ENCODE measurements at places on chromosomes 1 and 21. TPM values are rescaled to one million over a fixed set of nuclear protein-coding genes. Genes with fewer than 3 reads are reported as not detected.

GRCh38 chr1:161282991-161283390 is 24.4 kb downstream of the PCP4L1 start:
- no peak for DNase-seq

The FCRL6 gene
- 0.32 TPM for total RNA-seq

The FLG2 gene
- total RNA-seq: not detected

The COL9A2 gene
- 0.24 TPM for total RNA-seq

GRCh38 chr1:100875228-100875627 is 19.4 kb downstream of the EXTL2 start:
- DNase-seq: no peak

DNA sequence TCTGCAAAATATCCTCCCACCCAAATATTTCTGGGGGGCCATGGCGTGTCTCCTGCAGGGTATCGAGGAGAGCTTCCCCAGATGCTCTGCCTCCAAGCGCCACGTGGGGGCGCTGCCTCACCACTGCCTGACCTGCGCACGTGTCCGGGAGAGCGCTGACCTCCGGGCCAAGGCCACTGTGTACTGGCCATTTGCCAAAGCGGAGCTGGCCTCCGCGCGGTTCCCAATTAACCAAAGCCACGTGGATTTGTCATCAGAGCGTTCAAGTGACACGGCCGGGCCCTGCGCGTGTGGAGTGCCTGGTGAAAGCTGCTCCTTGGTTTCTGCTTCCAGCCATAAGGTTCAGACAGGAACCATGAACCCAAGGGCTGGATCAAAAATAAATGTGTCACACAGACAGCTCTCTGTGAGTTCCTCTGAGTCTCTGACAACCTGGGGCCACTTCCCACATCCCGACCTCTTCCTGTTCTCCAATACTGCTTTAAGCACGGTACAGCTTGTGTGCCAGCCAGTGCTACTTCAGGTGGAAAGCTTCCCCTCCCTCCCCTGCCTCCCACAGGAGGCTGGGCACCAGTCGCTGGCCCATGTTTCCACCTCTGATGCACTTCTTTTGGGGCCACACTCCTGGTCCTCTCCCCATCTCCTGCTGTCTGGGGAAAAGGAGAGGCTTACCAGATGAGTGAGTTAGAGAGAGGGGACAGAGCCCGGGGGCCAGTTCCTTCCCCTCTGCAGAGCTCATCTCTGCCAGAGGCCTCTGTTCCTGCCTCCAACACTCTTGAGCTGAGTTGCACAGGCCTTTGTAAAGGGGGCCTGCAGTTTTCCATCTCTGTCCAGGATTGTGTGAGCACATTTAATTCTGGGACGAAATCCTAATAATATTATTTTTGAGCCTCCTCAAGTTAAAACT is 26.1 kb downstream of the ZP4 start:
- peak; percentile 86 for DNase-seq

GRCh38 chr1:208103597-208104513 is 140.3 kb downstream of the PLXNA2 start:
- no peak for DNase-seq

GRCh38 chr1:8604041-8604945 is 213.1 kb downstream of the RERE start:
- DNase-seq: no peak

DNA sequence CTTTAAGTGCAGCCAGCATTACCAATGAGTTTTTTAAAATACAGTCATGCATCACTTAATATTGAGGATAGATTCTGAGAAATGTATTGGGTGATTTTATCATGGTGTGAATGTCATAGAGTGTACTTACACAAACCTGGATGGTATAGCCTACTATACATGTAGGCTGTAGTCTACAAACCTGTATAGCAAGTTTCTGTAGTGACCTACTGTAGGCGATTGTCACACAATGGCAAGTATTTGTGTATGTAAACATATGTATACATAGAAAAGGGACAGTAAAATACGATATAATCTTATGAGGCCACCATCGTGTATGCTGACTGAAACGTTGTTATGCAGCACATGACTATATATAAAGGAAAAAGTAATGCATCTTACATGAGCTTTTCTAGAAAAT is 48.2 kb downstream of the RPE65 start:
- no peak for DNase-seq

GRCh38 chr1:112540226-112540794 is 31.5 kb downstream of the WNT2B start:
- no peak for DNase-seq

The RNASEL gene
- total RNA-seq: 3.3 TPM

The LCE3D gene
- not detected for total RNA-seq

DNA sequence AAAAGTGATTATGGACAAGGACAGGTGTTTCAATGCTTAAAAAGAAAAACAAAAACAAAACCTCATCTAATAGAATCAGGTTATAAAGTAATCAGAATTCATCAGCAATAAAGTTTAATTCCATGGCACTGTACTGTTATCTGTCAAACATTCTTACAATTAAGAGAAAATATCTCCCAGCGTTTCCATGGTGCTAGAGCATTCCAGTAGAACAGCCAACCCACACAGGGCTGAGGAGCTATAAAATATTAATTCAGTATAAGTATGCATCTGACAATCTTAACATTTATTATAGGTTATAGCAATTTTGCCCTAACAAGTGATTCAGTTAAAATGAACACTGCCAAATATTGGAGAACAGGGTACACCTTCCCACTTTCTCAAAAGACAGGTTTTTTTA is 128.7 kb upstream of the DEPDC1 start:
- no peak for DNase-seq

- DNase-seq: no peak
These were observed 23.3 kb downstream of the RIMKLA start for GRCh38 chr1:42403880-42404400.

DNA sequence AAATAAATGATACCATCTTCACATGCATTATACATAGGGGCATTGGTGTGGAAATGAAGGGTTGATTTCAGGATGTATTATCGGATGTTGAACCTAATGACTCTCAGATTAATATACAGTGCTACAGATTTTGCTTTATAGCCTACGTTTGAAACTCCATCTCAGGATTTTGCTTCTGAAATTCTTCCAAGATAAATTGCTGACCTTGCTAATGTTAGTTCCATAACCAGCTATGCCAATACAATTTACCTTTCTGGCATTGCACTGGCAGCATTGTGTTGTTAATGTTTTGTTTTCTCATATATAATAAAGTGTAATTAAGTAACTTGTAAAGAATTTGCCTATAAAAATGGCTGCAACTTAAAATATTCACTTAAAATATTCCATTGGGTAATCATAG is 350.1 kb downstream of the CHRM3 start:
- no peak for DNase-seq

DNA sequence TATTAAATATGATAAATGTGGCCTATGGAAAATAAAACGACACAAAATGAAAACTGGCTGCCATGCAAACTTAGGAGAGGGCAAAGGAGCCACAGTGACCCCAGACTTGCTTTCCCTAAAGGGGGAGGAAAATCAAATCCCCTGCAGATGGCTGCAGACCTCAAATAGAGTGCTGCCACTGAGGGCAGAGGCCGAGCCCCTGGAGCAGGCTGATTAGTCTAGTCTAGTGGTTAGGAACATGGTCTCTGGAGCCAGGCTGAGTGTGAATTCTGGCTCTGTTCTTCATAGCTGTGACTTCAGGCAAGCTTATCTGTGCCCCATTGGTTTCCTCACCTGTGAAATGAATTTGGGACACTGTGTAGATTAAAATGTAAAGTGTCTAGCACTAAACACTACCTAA is 60.8 kb downstream of the ITPKB start:
- DNase-seq: no peak

DNA sequence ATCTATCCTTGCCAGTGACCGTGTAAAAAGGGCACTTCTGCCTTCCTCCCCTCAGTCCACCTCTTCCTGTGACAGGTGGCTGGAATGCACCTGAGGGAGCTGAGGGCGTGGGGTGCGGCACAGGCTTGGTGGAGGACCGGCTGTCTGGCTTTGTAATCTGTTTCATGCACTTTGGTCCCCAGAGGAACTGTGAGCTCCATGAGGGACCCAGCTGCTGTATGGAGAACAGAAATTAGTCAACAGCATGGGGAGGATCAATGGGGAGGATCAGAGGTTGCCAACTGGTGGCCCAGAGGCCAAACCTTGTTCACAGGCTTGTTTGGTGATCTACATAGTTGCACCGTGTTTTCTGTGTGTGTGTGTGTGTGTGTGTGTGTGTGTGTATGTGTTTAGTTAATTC is 19.0 kb upstream of the LUZP1 start:
- DNase-seq: no peak

The CSMD2 gene
- total RNA-seq: 0.40 TPM

DNA sequence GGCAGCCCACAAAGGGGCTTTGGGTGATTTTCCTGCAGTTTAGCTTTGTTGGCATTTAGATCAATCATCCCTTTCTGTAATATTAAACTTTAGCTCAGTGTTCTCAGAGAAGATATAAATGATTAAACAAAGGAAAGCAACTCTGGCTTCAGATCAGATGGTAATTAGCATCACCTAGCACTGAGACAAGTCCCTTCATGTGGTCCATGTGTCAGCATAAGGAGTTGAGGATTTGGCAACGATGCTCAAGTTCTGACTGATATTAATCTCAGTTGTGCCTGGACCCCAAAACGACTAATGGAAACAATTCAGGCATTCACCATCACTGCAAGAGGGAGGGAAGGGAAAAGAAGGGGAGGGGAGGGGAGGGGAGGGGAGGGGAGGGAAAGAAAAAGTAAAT is 60.4 kb downstream of the SEC16B start:
- DNase-seq: no peak

The AADACL3 gene
- not detected for total RNA-seq

The CA14 gene
- total RNA-seq: 14.0 TPM

The KRTAP7-1 gene
- not detected for total RNA-seq

DNA sequence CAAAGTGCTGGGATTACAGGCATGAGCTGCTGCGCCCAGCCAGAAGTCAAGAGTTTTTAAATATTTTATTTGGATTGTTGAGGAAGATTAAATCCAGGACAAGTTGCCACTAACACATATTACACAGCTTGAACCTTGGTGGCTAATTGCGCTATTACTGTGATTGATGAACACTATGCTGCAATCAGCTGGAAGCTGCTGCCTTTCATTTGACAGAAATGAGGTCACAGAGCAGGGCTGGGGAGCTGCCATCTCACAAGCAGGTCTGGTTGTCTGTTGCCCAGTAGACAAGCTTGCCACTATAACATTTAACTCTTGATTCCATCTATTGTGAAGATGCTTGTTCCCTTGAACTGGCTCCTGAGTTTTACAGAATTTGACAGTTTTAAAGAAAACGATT is 37.4 kb upstream of the NRDC start:
- no peak for DNase-seq

DNA sequence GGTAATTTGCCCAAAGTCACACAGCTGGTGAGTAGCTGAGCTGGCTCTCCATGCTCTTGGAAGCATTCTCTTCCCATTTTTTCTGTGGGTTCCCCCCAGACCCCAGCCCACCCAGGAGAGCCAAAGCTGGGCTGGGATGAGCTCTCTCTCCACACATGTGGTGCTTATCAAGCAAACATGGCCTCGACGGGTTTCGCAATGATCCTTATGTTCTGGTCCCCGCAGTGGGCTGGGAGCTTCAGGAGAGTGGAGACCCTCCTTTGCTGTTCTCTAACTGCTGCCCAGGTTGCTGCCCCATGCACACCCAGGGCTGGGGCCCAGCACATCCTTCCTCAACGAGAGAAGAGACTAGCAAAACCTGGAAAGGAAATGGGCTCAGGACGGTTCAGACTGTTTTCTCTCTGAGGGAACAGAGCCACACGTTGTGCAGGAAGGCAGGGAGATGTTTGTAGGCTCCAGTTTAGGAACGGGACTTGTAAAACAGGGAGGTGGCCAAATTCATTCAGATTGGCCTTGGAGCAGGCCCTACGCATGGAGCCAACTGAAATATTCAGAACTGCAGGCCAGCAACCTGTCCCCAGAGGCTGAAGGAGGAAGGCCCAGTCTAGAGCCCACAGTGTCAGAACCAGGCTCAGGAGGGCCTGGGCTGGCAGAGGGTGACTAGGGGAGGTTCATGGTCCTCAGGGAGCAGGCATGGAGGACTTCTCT is 27.2 kb upstream of the CSF1 start:
- peak; percentile 75 for DNase-seq

- no peak for DNase-seq
These were observed 170.7 kb downstream of the ST6GALNAC5 start for GRCh38 chr1:77038000-77038399.

The USP21 gene
- 19.0 TPM for total RNA-seq

GRCh38 chr1:211680752-211681327 is 5.4 kb upstream of the NEK2 start:
- DNase-seq: peak; percentile 74

GRCh38 chr21:9008636-9009035 is 1512.7 kb upstream of the TPTE start:
- DNase-seq: no peak

GRCh38 chr1:1625404-1625775 is 6.6 kb upstream of the MMP23B start:
- DNase-seq: peak; percentile 40

DNA sequence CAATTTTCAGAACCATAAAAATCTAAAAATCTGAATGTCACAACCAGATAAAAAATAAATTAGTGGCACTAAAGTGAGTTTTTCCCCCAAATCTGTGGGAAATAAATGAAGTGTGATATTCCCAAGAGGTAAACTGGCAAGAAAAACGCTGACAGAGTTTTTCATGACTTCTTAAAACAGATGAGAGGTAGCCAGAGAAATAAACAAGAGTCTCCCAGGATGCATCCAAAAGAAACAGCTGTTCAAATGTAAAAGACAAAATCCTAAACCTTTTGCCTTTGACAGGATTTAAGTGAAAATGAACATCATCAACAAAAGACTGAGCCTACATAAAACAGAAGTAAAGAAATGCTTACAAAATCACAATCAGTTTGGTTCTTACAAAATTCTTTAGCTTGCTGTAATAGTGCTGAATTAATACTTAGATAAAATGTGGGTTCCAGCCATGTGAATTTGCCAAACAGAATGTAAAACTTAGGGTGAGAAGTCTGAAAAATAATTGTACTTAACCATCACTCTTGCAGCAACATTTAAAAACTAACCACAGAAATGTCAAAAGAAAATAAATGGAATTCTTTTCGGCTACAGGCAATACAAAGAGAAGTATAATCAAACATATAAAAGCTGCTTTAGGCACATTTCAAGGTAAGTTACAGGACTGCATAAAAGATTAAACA is 133.6 kb downstream of the EIF4G3 start:
- DNase-seq: no peak

The MTARC2 gene
- 23.2 TPM for total RNA-seq

The FRRS1 gene
- total RNA-seq: 2.7 TPM

The GPA33 gene
- total RNA-seq: 0.19 TPM
